ENCODE measurements at places on chromosomes 12 and 14.

DNA sequence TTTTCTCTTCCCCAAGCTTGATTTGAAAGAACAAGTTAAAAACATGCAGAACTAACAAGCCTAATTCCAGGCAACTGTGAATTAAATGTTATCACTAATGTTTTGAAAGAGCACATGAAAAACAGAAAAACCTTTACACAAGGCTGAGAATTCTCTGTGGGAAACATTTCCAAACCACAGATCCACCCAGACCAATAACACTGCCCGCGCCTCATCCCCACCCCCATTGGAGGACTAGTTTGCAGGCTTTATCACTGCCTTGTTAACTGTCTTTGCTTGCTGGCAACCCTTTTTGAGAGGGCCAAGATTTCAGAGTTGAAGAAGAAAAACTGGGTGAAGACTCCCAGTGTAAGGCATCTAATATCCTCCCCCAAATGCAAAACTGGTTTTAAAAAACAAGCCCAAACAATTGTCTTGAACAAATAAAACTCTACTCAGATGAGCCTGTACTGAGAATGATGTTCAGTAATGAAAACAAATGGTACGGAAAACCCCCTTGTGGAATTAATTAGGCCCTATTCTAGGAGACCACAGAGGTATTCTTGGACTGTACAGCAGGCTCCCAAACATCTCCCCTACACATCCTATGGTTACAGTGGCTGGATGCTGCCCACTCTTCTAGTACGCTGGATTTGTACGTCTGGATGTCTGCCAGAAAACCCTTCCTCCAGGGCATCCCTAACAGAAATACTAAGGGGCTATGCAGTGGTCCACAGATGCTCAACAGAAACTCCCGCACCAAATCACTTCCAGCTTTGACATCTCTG is 5.8 kb downstream of the MAX start:
- DNase-seq, result no peak

GRCh38 chr12:109656743-109657142 is 56.9 kb upstream of the FAM222A start:
- DNase-seq, result no peak

DNA sequence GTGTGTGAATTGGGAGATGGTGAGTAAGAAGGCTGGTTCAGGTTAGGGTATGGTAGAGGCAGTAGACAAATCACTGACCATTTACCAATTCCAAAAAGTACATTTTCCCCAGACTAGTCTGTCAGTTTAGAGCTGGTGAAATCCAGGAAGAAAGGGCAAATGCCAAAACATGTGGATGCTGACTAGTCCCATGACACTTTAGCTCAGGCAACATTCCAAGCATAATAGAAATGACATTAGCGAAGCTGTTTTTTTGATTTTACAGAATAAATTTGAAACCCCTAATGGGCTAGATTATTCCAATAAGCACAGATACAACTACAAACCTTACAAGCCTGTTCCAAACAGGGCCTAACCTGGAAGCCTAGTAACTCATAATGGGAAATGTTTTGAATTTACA is 884.2 kb downstream of the FLRT2 start:
- DNase-seq, result no peak

GRCh38 chr12:2959192-2959504 is at the start of gene TEAD4:
TEAD4 (plus strand) TSS chr12:2959397.
- DNase-seq, result no peak

- DNase-seq, result peak; percentile 48
Measured at GRCh38 chr12:38905480-38906351, at the start of gene CPNE8. CPNE8 (minus strand) TSS chr12:38905591; CDS start chr12:38905534, 57 bp downstream.

DNA sequence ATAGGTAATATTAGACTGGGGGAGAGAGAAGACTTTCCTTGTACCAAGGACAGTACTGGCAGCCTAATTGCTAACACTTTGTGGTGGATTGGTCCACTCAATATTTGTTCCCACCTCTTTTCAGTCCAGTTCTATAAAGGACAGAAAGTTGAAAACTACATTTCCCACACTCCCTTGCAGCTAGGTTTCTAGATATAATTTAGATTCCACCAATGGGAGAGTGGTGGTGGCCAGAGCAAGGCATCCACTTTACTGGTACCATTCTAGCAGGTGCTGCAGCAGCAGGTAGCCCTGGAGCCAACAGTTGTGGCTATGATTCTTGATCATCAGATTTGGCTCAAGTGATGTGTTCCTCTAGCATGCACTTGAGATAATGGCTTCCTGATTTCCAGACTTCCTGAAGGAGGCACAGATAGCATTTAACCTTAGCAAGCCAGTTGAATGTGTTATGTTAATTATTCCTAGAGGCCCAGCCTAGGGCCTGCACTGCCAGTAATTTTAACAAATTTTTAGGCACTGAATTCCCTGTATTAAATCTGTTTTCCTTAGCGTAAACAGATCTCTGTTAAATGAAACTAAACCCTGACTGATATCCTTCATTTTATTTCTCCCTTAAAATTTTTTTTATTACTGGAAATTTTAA is 24.4 kb downstream of the SLC38A1 start:
- DNase-seq, result no peak

DNA sequence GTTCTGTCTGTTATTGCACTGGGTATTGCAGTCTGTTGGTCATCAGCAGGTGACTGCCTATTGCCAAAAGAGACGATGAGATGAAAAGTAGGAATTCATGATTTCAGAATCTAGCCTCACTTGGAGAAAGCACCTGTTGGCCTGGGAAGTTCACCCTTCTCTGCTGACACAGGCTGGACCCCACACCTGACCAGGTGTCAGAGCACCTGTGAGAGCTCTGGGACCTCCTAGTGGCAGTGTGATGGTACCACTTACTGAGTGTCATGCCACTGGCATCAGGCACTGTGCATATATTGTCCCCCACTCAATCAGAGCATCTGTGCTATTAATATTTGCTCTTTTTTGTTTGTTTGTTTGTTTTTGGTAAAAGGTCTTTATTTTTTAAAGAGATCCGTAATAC is 68.0 kb downstream of the RASSF3 start:
- peak; percentile 33 for DNase-seq

GRCh38 chr12:114701104-114701414 is 17.1 kb upstream of the TBX3 start:
- DNase-seq, result no peak

DNA sequence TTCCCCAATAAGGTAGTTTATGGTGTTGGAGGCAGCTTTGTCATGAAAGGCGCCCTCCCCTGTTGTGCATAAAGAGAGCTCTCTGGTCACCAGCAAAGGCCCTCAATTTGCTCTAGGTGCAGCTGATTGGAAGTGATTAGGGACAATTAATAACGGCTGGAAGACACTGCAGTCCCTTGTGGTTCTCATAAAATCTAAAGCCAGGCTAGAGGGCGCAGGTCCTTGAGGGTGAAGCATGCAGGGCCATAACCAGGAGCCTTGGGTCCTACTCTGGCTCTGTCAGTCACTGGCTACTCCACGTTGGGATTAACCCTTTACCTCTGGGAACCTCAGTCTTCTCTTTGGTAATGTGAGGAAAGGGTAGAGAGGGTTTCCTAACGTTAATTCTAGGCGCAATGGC is 1.9 kb downstream of the DAAM1 start:
- DNase-seq, result no peak

- no peak for DNase-seq
Measured at GRCh38 chr12:31466768-31467167, 124.2 kb downstream of the DENND5B start.
